ENCODE measurements at places on chromosomes 2 and 18.

DNA sequence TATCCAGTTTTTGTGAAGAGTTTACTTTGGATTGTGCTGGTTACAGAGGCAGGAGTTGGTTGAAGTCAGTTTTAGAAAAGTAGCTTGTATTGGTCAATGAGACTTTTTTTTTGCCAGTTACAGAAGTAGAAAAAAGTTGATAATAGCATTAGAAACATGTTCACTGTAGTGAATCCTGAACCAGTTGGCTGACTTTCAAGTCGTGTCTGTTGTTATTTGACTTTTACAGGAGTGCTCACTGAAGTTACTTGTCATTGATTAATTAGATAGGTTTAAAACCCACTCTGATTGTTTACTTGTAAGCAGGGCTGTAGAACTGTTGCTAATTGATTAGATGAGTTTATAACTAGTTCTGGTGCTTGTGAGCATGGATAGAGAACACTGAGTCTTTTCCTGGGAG, 312.0 kb upstream of the VWC2L start:
- no peak for DNase-seq

- DNase-seq = no peak
Measured at GRCh38 chr2:225025917-225026571, 16.2 kb downstream of the DOCK10 start.

GRCh38 chr2:128797937-128798336, 479.3 kb upstream of the HS6ST1 start:
- DNase-seq = peak; percentile 30

- no peak for DNase-seq
Measured at GRCh38 chr2:99864561-99865553, 277.5 kb downstream of the AFF3 start.

DNA sequence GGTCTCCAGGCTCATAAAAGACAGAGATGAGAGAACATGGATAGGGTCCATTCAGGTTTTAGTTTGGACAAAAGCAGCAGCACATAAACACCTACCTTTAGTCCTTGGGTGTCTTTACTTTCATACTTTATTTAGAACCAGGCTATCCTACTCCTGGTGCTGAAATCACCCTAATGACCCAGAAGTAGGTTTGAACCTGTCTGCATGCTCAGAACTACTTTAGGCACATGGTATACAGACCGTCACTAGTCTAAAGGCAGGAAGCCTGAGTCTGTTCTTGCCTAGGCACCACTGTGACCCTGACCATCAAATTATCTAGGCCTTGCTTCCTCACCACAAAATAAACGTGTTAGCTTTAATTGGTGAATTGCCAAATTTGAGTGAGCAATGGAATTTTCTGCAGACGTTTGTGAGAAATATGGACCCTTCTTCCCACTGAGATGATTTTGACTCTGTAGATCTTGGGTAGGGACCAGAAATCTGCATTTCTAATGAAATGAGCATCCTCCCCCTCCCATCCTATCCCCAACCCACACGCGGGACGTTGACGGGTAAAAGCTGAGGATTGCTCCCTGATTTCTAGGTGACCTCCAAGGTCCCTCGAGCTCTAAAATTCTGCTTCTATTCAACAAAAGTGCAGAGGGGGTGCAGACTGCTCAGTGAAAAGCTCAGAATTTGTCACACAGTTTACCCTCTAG, 75.1 kb downstream of the PLEKHM3 start:
- DNase-seq = no peak

- peak; percentile 74 for DNase-seq
Measured at GRCh38 chr2:134411828-134412638, 158.2 kb downstream of the MGAT5 start.

- no peak for DNase-seq
Measured at GRCh38 chr2:232581725-232582124, 31.2 kb downstream of the EIF4E2 start.

GRCh38 chr2:194567661-194568017, 1089.4 kb upstream of the SLC39A10 start:
- no peak for DNase-seq

- DNase-seq = peak; percentile 17
Measured at GRCh38 chr2:224561234-224562005, 23.7 kb downstream of the CUL3 start.

DNA sequence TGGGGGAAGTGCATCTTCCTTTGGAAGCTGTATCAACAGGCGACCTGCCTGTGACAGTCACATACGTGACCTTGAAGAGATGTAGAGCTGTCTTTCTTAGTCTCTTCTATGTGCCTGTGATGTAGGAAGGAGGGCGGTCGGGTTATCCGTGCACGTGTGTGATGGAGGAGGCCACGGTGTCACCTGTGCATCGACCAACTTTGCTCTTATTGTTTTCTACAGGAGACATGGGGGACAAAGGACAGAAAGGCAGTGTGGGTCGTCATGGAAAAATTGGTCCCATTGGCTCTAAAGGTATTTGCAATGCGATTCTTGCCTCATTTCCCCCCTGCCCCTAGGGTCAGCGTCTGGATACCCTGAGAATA, 20.7 kb upstream of the ALLC start:
- DNase-seq = no peak

DNA sequence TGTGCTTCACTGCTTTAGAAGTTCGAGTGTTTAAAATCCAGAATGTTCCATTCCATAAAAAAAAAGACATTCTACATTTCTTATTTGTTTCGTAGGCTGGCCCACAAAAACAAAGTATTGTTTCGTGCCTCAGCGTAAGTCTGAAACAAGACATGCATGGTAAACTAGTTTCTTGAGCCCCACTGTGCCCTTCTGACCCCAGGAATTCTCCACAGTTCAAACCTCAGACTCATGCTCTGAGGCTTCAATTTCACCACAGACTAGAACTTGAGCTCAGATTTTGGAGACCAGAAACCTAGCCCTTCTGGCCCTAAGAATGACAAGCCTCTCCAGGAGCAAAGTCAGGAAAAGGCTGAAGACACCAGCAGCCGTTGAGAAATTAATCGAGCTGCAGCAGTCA, 151.5 kb downstream of the SLC8A1 start:
- no peak for DNase-seq

DNA sequence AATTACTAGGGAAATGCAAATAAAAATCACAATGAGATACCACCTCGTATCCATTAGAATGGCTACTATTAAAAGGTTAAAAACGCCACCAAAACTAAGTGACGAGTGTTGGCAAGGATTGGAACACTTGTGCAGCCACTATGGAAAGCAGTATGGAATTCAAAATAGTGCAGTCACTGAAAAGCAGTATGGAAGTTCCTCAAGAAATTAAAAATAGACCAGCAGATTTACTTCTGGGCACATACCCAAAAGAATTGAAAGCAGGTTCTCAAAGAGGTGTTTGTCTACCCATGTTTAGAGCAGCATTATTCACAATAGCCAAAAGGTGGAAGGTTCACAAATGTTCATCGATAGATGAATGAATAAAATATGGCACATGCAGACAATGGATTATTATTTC, 149.7 kb upstream of the STON1 start:
- no peak for DNase-seq

DNA sequence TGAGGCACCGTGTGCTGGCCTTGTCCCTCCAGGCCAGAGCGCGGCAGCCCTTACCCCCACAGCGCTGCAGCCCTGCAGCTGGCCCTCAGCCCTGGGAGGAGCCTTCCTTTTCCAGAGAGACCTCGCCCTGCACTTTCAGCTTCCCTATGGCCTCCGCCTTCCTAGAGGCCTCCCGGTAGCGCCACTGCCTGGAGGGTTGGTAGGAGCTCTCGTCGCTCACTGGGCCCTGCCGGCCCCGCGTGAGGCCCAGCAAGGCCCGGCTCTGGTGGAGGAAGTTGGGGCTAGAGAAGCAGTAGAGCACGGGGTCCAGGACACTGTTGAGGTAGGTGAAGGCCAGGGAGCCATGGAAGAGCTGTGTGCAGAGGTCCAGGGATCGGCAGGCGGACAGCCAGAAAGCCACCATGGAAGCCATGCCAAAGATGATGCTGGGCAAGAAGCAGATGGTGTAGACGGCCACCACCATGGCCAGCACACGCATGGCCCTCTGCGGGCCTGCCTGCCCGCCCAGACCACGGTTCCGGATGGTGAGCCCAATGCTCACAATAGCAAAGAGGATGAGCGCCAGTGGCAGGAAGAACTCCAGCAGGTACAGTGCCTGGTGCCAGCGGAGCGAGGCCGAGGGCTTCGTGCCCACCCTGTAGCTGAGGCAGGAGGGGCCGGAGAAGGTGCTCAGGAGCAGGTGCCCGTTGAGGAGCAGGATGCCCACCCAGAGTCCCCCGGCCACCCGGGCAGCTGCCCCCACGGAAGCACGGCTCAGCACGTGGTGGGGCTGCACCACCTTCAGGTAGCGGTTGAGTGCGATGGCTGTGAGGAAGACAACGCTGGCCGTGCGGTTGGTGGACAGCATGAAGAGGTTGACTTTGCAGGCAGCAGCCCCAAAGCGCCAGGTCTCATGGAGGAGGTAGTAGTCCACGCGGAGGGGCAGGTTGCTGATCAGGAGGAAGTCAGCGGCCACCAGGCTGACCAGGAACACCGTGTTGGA, 821 bp downstream of the OXER1 start:
- no peak for DNase-seq

DNA sequence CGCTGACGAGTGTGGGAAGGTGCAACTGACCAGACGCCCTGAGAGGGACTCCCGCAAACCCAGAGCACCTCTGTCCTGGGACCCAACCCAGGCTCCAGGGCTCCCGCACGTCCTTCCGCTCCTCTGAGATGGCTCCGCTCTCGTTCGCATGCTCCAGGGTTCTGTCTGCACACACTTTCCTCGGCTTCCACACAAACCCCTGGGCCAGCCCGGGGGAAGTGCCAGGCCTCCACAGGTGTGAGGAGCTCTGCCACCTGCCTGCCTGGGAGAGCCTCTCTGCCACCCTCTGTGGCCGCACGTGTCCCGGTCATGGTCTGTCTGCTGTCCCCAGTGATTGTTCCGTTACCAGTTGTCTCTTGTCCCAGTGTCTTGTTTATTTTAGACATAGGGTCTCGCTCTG, 222.9 kb downstream of the HDAC4 start:
- no peak for DNase-seq

GRCh38 chr2:219278655-219279150, 463 bp upstream of the DNAJB2 start:
- peak; percentile 43 for DNase-seq

DNA sequence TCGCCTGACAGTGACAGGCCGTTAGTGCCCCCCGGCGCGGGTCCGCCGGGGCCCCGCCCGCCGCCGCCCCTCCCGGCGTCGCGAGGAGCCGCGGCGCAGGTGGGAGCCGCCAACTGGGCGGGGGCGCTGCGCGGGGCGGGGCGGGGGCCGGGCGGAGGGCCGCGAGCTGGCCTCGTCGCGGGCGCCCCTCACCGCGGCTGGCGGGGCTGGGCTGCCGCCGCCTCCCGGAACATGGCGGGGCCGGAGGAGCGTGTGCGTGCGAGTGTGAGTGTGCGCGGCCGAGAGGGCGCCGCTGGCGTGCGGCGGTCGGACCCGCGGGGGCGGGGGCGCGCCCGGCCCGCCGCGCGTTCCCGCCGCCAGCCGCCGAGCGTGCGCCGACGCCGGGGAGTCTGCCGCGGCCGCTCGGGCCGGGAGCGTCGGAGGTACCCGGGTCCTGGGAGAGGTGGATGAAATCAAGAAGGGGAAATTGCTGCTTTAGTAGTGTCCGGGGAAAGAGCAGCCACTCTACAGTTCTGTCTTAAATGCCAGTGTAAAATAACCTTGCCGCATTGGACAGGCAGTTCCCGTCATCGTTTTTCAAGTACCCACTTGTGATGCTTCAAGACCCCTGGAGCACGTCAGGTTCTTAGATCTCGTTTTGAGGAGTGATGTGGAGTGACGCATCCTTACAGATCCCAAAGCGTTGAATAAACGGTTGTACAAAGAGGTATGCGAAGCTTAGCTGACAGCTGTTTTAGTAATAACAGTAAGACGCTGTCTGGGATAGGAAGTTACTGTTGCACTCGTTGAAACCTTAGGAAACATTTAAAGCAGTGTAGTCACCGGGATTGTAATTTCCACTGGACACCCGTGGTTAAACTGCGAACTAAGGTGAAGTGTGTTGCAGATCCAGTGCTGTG, 836 bp downstream of the ANKRD12 start:
- peak; percentile 88 for DNase-seq
